ENCODE measurements at places on chromosomes 12 and 14.
A peak's percentile ranks its signal among the peaks of the same experiment; 100 is the strongest.

GRCh38 chr14:63499701-63500250 lies 43.4 kb downstream of the PPP2R5E start:
- DNase-seq: no peak

DNA sequence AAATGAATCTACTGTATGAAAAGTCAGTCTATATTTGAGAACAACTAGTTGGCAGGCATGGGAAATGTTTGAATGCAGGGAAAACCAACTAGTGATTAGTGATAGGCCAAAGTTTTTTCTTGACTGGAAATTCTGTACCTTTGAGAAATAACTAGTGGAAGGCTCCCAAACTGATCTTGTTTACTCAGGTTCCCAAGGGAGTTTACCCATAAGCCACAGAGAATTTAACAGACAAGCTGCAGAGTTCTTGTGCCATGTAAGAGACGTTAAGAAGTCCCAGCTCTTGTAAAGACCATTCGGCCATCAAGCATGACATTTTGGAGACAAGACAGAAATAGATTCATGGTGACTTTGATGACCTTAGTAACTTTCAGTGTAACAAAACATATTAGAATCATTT lies 1882.8 kb upstream of the SEL1L start:
- DNase-seq: no peak

GRCh38 chr14:25150934-25151790 lies 101.2 kb upstream of the STXBP6 start:
- DNase-seq: no peak

- DNase-seq: no peak
These were observed 110.3 kb downstream of the HMGA2 start for GRCh38 chr12:65934480-65935115.

DNA sequence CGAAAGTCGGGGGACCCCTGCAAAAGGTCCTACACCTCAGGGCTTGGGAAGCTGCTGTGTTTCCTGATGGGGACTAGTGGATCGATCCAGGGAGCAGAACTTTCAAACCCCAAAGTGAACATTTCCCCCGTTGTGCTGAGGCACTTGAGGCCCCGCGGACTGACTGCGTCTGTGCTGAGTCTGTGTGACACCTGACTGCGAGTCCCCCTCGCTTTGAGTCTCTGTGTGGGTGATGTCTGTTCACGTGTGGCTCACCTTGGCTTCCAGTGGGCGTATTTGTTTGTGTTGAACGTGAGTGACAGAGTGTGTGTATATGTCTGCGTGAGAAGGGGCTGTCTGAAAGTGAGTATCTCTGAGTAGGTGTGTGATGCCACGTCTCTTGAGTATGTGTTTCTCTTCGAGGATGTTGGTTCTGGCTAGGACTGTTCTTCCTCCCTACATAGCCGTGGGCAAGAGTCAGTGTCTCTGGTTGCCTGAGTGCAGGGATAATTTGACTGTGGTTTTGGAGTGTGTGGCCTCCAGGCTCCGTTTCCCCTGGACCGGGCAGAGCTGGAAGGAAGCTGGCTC lies 1.3 kb downstream of the TEAD4 start:
- no peak for DNase-seq

DNA sequence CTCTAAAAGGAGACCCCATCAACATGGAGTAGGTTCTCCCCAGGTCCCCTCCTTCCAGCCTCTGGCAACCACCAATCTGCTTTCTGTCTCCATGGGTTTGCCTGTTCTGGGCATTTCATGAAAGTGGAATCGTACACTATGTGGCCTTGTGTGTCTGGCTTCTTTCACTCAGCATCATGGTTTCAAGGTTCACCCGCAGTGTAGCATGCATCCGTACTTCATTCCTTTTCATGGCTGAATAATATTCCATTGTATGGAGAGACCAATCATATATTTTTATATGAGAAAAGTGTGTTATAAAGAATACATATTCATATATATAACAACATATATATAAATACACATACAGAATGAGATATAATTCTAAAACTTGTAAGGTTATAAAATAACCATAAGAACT lies 19.8 kb downstream of the NCOR2 start:
- DNase-seq: no peak

- DNase-seq: no peak
These were observed 71.4 kb upstream of the IFNG-AS1 start for GRCh38 chr12:67917811-67918210.

GRCh38 chr12:6526766-6527525 lies 7.4 kb upstream of the GAPDH start:
- DNase-seq: no peak

DNA sequence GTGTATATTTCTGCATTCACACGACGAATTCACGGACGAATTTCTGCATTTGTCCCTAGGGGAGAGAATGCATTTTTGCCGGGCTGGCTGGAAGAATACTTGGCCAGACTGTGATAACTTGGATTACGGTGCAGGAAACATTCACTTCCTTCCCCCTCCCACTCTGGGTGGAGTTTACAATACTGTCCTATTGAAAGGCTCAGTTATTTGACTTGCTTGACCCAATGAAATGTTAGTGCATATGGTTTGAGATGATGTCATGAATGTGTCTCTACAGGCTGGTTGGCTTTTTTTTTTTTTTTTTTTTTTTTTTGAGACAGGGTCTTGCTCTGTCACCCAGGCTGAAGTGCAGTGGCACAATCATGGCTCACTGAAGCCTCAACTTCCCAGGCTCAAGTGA lies 90.7 kb upstream of the NOS1 start:
- DNase-seq: no peak

GRCh38 chr14:36845356-36846012 lies 183.8 kb downstream of the PAX9 start:
- DNase-seq: no peak

GRCh38 chr12:9719790-9720189 lies 13.1 kb downstream of the CLECL1 start:
- no peak for DNase-seq

- DNase-seq: no peak
These were observed 4.7 kb downstream of the VSIG10 start for GRCh38 chr12:118098911-118099671.

DNA sequence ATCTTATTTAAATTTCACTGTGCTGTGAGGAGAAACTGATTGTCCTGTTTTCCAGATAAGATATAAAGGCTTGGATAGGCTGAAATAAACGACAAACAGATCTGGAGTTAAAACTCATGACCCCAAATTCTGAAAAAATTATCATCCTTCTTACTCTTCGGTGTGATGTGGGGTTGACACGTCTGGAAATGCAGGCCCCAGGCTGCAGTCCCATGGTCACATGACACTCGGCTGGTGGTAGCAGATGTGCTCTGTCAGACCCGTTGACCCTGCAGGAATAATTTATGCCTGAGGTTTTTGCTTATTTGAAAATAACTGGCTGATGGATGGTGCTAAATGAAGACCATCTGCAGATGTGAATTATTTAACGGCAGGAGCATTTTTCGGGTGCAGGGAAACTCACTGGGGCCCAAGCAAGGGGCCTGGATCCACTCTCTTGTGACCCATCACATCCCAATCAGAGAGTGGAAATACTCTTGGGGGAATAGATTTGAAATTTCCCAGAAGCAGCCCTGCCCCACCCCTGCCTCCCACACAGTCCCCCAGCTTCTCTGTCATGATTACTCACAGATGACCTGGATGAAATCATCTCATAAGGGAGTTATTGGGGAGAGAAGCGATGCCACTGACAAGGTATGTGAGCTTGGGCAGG lies 47.7 kb upstream of the CMKLR1 start:
- no peak for DNase-seq

GRCh38 chr14:52071675-52072074 lies 2.8 kb upstream of the NID2 start:
- no peak for DNase-seq

GRCh38 chr14:105315941-105316576 lies 1.5 kb downstream of the PACS2 start:
- DNase-seq: peak; percentile 54

- DNase-seq: no peak
These were observed 13.6 kb upstream of the MLXIP start for GRCh38 chr12:122064780-122065588.

GRCh38 chr14:99378782-99379214 lies 101.9 kb downstream of the SETD3 start:
- DNase-seq: no peak

DNA sequence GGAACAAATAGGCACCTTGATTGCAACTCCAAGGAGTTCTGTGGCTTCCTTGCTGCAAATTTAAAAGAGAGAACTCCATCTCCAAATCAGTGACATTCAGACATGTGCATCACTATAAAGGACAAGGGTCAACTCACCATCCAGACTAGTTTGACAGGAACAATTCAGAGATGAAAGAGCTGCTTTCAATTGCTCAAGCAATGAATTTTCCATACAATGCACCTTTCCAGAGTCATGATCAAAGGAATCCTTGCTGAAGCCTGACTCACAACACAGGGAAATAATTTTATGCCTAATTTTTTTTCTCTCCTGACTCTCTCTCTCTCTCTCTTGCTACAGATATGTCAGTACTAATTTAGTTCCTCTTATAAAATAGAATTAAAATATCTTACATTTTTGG lies 380.5 kb upstream of the GARIN6 start:
- DNase-seq: no peak

GRCh38 chr12:114406316-114406983 lies 506 bp upstream of the TBX5 start:
- DNase-seq: no peak

DNA sequence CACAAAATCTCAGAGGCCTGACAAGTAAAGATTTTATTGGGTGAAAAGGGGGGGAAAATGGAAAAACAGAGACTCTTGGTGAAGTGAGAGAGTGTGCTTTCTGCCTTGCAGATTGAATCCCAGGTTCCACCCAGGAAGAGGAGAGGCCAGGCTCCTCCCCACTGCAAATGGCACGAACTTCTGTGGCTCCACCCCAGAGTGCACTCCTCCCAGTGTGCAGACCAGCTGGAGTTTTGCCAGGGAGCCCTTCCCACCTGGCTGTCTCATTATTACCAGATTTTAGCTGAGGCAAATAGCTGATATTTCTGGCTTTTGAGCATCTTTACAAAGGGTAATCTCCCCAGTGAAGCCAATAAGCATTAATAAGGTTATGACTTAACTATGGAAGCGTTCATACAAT lies 51.9 kb downstream of the TESPA1 start:
- DNase-seq: no peak

DNA sequence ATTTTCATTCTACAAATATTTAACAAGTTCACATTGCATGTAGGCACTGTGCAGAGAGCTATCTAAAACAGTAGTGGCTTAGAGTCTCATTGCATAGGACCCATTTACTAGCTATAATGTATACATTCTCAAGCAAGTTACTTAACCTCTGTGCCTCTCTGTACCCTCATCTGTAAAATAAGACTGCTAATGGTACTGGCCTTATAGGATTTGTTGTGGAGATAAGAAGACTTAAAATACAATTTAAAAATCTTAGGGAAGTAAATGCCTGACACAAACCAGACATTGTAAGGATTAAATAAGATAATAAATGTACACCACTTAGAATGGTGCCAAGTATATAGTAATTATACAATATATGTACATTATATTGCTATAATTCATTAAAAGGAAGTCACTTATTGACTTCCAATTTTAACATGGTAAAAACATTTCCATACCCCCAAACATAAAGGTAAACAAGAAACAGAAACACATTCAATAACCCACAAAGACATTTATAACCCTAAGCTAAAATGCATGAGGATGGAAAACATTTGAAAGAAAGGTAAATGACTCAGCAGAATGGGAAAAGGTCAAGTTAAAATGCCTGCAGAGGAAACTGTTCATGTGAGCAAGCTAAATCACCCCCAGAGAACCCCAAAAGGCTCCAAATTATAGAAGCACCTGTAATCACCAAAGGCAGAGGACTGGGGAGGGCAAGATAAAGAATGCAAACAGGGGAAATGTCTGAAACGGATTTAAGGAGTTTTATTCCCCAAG lies 30.8 kb downstream of the RPS6KA5 start:
- DNase-seq: no peak

GRCh38 chr12:51320695-51321320 lies 3.2 kb downstream of the BIN2 start:
- no peak for DNase-seq

GRCh38 chr12:11500188-11500860 lies 105.0 kb upstream of the PRB2 start:
- peak; percentile 80 for DNase-seq

DNA sequence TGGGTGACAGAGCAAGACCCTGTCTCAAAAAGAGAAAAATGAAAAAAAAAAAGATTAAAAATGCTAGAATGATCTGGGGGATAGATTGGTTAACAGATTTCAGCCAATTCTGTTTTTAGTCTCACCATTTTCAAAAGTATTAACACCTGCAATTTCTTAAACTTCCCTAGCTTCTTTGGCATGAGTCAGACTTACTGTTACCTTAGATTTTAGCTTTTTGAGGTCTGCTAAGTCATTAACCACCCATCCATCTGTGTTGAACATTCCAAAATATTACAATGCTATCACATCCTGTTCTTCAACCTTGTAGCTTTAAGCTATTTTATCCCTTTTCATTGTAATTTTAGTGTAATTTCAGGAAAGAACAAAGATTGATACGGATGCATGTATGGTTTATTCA lies 59.3 kb downstream of the PPP1R13B start:
- DNase-seq: no peak

GRCh38 chr12:13905794-13906193 lies 75.6 kb downstream of the GRIN2B start:
- no peak for DNase-seq

- DNase-seq: no peak
These were observed 40.8 kb upstream of the MAX start for GRCh38 chr14:65142914-65143625.

GRCh38 chr12:10073261-10073660 lies 25.5 kb downstream of the CLEC1A start:
- no peak for DNase-seq

DNA sequence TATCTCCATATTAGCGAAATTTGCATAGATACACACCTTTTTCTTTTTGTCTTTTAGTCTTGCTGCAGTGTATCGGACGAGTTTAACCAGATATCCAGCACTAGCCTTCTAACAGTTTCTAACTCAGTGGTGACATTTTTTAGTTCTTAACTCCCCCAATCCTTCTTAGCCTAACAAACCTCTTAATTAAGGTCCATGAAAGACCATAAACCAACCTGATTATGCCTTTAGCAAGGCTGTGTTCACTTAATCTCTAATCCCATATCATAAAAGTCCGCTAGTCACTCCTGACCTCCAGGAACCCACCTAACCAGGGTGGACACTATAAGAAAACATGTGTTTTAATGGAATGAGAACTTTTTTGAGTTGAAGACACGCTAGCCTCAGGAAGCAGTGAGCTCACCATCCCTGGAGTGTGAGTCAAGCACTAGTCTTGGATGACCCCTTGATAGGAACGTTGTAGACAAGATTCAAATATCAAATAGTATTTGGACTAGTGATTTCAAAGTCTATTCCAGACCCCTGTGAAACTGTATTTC lies 9.5 kb downstream of the CDKN1B start:
- no peak for DNase-seq

- no peak for DNase-seq
These were observed 856.6 kb upstream of the MGAT4C start for GRCh38 chr12:87112571-87113345.

- DNase-seq: no peak
These were observed 48.2 kb downstream of the SERPINA3 start for GRCh38 chr14:94660306-94660946.

DNA sequence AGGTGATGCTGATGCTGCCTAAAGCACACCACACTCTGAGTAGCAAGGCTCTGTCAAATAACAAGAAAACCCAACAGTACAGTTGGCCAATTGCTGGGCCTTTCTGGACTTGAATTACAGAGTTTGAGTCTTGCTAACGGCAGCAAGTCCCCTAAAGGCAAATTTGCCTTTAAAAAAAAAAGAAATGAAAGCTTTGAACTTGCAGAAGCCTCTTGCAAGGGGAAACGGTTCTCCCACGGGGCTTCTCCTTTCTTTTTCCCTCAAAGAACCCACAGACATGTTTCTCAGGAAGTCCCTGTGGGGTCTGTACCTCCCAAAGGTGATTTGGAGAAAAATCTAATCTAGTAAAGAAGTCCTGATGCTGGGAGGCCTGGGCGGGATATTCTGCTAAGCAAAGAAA lies 191.3 kb upstream of the MYL2 start:
- DNase-seq: no peak

Measured in natural killer cell treated with Interleukin-12 subunit alpha and Interleukin-12 subunit beta and Interleukin-15 and Interleukin-18, amount 100 ng/mL, for 72 hours (primary cell).